ENCODE measurements at places on chromosomes 6 and 20. TPM values are rescaled to one million over a fixed set of nuclear protein-coding genes. Genes with fewer than 3 reads are reported as not detected.

The ANKRD66 gene
- 0.25 TPM for total RNA-seq

The DEFB125 gene
- total RNA-seq: not detected

The ADGB gene
- total RNA-seq: 0.25 TPM

The ZKSCAN4 gene
- 6.4 TPM for total RNA-seq

The STMN3 gene
- total RNA-seq: 102 TPM

The MMP24 gene
- total RNA-seq: 75.0 TPM

The PSORS1C1 gene
- total RNA-seq: not detected

The TUBB2B gene
- 2,668 TPM for total RNA-seq

The SMPDL3A gene
- total RNA-seq: 8.9 TPM

The TGM2 gene
- total RNA-seq: 5.7 TPM

The ADTRP gene
- total RNA-seq: 0.98 TPM

The C20orf144 gene
- total RNA-seq: not detected

The RFX6 gene
- total RNA-seq: not detected

The DCDC2 gene
- total RNA-seq: 1.7 TPM

The DOK5 gene
- 152 TPM for total RNA-seq

The PLG gene
- not detected for total RNA-seq

The SLC22A7 gene
- total RNA-seq: 0.25 TPM

The PRPH2 gene
- total RNA-seq: 3.4 TPM

The OOEP gene
- not detected for total RNA-seq

The HSPA1L gene
- 3.7 TPM for total RNA-seq

The SLC25A27 gene
- 26.1 TPM for total RNA-seq

Measured in temporal lobe (tissue), 4 donors.